ENCODE measurements at places on chromosomes 5 and 9. TPM values are rescaled to one million over a fixed set of nuclear protein-coding genes. Genes with fewer than 3 reads are reported as not detected.
A peak's percentile ranks its signal among the peaks of the same experiment; 100 is the strongest.

- no peaks in the 10 kb centered on the region for H3K27me3 ChIP-seq
- DNase-seq, result peak; percentile 20
- H3K4me3 ChIP-seq, result no peak overlapping the region
Measured at GRCh38 chr5:126369995-126370731, 53.0 kb upstream of the GRAMD2B start.

The C9 gene
- total RNA-seq, result 0.39 TPM

The TNPO1 gene
- total RNA-seq, result 148 TPM

GRCh38 chr5:123262216-123262823 lies 160.9 kb downstream of the CEP120 start:
- no peaks in the 10 kb centered on the region for H3K4me1 ChIP-seq
- H3K27me3 ChIP-seq, result no peaks in the 10 kb centered on the region
- H3K4me3 ChIP-seq, result no peak overlapping the region
- no peak overlapping the region for H3K27ac ChIP-seq
- no peak for DNase-seq

- no peak overlapping the region for H3K27ac ChIP-seq
- no peak for DNase-seq
- no peaks in the 10 kb centered on the region for H3K27me3 ChIP-seq
- H3K4me1 ChIP-seq, result no peaks in the 10 kb centered on the region
- no peak overlapping the region for H3K4me3 ChIP-seq
- H3K36me3 ChIP-seq, result no peaks in the 10 kb centered on the region
Measured at GRCh38 chr9:94204174-94204573, 54.9 kb upstream of the ZNF169 start.

DNA sequence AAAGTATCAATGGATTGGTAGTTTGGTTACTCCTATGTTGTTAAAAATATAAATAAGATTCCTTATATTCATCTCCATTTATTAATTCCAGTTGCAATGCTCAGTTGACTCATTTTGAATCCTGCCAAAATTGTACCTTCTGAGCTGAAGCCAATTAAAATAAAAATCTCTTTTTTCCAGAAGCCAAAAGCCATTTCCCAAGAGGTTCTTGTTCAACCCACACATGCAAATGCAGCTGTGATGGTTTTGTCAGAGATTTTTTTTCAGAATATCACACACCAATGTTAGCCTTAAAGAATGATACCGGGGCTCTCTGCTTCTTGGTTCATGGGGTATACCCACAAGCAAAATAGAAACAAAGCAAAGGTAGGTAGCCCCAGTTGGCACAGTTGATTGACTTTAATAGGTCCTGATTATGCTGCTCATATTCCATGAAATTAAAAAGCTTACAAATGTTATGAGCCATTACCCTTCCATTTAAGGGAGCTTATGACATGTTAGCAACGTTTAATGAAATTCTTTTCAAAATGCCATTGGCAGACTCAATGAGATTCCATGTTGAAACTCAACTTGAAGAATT lies 208.0 kb downstream of the SGCD start:
- H3K4me3 ChIP-seq, result no peak overlapping the region
- H3K27ac ChIP-seq, result no peak overlapping the region
- no peaks in the 10 kb centered on the region for H3K27me3 ChIP-seq
- no peaks in the 10 kb centered on the region for H3K36me3 ChIP-seq
- DNase-seq, result no peak

DNA sequence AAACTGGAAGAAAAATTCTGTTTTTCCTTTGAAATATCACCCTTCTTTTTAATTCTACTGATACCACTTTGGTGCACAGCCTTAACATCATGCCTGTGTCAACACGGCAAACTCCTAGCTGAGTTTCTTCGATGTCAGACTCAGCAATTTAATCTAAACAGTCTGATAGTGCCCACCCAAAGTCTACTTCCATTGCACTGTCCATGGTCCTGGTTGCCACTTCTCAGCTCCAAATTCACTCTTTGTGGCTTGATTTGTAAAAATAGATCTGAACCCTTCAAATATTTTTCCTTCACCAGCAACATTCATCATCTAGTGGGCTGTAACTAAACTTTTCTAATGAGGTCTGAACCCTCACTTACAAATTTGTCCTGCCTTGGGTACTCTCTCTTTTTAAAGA lies 107.8 kb downstream of the NUDT12 start:
- H3K27me3 ChIP-seq, result no peaks in the 10 kb centered on the region
- H3K27ac ChIP-seq, result no peak overlapping the region
- no peaks in the 10 kb centered on the region for H3K4me1 ChIP-seq
- no peak for DNase-seq
- no peaks in the 10 kb centered on the region for H3K36me3 ChIP-seq

- peak; percentile 65 for DNase-seq
- H3K4me3 ChIP-seq, result peak overlapping the region; percentile 74
- H3K27me3 ChIP-seq, result no peaks in the 10 kb centered on the region
- peak overlapping the region; percentile 55 for H3K27ac ChIP-seq
- H3K36me3 ChIP-seq, result no peaks in the 10 kb centered on the region
Measured at GRCh38 chr9:130445268-130445983, 665 bp downstream of the ASS1 start.

GRCh38 chr5:176692839-176693476 lies 45.7 kb downstream of the TSPAN17 start:
- H3K27ac ChIP-seq, result no peak overlapping the region
- H3K36me3 ChIP-seq, result no peaks in the 10 kb centered on the region
- DNase-seq, result no peak
- no peak overlapping the region for H3K4me3 ChIP-seq
- H3K27me3 ChIP-seq, result no peaks in the 10 kb centered on the region

DNA sequence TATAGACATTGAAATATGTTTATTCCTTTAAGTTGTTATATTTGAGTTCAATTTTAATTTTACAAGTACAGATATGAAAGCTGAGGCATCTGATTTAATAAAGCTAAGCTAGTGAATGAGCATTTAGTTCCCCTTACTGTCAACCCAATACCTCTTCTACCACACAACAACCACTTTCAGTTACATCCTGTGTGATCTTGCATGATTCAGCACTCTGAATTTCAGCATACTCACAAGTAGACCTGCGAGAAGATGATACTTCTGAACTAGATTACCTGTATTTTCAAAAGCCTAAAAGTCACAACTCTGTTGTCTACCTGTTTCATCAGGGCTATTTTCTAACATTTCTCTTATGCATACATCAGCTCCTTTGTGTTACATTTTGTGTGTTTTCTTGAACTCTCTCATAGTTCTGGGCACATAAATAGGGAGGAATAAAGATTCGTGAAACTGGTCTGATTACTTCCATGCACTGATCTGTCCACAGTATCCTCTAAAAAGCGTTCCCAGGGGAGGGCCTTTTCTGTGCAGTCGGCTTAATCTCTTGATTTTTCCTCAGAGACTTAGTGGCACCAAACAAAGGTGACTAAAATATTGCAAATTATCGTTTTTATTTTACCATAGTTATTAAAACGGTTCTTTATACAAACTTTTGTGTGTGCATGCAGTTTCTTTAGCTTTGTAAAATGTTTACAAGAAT lies 2025.5 kb upstream of the NUDT12 start:
- H3K27ac ChIP-seq, result no peak overlapping the region
- DNase-seq, result no peak
- H3K4me3 ChIP-seq, result no peak overlapping the region
- no peaks in the 10 kb centered on the region for H3K4me1 ChIP-seq

Data from Caco-2 (cell line).